Activated CD4-positive, alpha-beta T cell treated with anti-CD3 and anti-CD28 coated beads for 48 hours (primary cell): ENCODE measurements at places on chromosomes 5 and 9.

- no peak for DNase-seq
Measured at GRCh38 chr9:95970317-95970716, 94.8 kb downstream of the ERCC6L2 start.

DNA sequence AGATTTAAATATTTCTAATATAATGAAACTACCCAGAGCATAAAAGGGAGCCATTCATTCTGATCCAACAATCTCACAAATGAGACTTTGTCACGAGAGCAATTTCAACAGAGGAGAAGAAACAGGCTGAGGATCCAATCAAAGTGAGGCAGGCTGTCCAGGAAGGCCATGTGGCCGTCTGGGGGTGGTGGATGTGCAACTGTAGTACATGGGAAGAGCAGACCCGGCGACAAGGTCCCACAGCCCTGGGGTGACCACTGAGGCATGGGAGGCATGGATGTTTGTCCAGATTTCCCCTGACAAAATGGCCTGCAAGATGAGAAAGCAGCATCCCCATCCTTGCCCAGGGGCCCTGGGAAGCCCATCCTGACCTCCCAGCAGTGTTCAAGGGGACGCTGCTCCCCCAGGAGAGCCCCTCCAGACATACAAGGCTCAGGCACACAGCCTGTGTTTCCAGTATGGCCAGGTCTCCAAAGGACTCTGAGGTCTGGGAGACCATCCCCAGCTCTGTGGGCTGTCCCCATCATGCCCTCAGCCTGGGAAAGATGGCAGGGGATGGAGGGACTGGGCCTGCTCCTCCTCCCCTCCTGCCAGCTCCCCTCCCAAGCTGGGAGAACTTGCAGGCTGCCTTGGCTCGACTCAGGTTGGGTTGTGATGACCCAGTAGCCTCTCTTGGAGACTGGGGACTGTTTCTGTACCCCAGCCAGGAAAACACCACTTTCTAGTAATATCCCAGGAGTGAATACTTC lies 27.5 kb upstream of the FCN2 start:
- DNase-seq = no peak

DNA sequence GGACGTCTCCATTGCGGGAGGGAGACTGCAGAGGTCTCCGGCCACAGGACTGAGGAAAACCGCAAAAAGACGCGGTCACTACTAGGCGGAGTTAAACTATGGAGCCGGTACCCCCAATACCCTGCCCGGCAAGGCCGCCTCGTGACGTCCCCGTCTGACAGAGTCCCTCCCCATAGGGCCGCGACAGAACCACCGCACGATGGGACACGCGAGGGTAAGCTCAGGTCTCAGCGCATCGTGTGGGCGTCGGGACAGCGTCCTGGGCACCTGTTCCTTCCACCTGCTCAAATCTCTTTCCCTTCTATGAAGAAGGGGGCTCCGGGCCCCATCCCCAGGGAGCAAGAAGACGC lies 35.2 kb upstream of the GLDC start:
- peak; percentile 87 for DNase-seq

GRCh38 chr5:135236908-135237747 lies 161.9 kb downstream of the MACROH2A1 start:
- no peak for DNase-seq

DNA sequence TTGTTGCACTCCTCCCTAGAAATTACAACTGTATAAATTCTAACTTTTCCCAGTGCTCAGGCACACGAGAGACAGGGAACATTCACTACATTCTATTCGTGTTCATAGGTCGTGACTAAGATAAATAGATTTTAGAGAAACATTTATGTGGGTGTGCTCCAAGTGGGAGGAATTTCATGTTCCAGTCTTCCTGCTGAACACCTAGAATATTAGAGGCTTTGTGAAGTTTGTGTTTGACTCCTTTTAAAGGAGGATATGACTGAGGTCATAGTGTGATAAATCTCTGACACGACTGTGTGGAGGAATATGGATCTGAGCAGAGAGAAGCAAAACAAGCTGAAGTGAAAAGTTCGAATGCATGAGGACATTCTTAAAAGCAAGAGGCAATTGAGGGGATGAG lies 355.3 kb downstream of the ZSWIM6 start:
- DNase-seq = no peak

- no peak for DNase-seq
Measured at GRCh38 chr5:38672059-38672788, 115.8 kb upstream of the LIFR start.

GRCh38 chr9:113876151-113876992 lies at the start of gene ZNF618:
TSS of gene ZNF618 (plus strand) at chr9:113876309. CDS start at chr9:113876381, 72 bp downstream.
- DNase-seq = peak; percentile 31

DNA sequence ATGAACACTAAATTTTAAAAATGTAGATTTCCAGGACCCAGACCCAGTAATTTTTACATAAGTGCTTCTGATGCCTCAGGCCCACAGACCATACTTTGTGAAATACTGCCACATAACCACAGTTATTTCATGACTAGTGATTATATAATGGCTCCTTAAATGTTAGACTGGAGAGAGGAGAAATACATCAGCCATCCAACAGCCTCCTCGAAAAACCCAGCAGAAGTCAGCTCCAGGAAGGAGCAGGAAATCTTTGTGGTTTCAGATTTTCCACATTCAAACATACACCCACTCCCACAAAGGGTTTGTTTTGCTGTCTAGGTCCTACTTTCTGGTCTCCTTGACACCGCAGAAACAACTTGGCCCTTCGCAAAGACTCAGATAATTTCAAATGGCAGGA lies 455.2 kb downstream of the DTWD2 start:
- no peak for DNase-seq

DNA sequence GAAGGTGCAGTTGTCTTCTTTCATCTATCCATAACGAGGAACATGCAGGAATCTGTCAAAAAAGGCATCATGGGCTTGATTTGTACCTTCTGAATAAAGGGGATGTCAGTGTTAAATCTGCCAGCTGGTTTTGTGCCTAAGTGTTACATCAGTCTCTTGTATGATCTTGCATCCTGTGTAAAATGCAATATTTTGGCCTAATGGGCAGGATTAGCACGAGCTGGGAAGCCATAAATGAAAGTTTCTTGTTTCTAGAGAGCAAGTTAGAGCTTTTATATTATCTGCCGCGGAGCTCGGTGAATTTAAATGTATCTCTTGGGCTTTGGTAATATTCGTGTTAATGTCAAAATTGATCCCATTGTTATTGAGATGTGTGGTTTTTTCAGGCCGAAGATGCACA lies 526.1 kb upstream of the WWC1 start:
- DNase-seq = no peak

- peak; percentile 84 for DNase-seq
Measured at GRCh38 chr9:137029058-137029936, 1.3 kb upstream of the ABCA2 start.

- DNase-seq = no peak
Measured at GRCh38 chr5:82375488-82376244, 97.5 kb upstream of the RPS23 start.

GRCh38 chr5:160605266-160605665 lies 183.6 kb downstream of the PTTG1 start:
- no peak for DNase-seq

DNA sequence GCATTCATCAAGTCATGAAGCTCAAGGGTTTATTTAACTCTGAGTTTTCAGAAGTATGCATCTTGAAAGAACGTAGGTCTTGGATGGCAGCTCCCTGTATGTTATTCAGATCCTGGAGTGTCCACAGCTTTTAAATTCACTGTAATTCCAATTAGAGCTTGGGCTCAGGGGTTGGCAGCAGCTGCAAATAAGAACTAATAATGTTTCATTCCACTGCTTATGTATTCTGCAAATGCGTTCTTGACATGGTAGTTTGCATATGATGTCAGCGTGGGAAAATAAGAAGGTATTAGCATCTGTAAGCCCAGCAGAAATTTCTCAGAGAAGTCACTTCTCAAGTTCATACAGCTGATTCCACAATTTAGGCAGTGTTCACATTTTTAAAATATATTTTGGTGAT lies 58.4 kb downstream of the RORB start:
- no peak for DNase-seq

GRCh38 chr9:107862881-107863280 lies 373.3 kb upstream of the KLF4 start:
- no peak for DNase-seq

DNA sequence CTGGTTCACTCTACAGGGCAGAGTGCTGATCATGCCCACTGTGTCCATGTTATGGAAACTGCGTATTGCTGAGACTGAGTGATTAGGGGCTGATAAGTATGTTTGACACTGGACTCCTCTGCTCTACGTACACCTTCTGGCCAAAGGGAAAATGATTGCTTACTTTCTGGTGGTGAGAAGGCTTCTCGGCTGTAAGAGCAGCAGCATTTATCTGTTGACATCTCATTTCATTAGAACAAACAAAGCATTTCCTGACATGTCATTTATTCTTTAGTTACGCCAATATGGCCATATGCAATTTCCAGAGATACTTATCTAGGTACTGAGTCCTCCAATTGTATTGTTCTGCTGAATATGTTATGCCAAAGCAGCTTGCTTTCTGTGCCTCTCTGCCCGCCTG lies 5.6 kb downstream of the FAXDC2 start:
- DNase-seq = no peak

DNA sequence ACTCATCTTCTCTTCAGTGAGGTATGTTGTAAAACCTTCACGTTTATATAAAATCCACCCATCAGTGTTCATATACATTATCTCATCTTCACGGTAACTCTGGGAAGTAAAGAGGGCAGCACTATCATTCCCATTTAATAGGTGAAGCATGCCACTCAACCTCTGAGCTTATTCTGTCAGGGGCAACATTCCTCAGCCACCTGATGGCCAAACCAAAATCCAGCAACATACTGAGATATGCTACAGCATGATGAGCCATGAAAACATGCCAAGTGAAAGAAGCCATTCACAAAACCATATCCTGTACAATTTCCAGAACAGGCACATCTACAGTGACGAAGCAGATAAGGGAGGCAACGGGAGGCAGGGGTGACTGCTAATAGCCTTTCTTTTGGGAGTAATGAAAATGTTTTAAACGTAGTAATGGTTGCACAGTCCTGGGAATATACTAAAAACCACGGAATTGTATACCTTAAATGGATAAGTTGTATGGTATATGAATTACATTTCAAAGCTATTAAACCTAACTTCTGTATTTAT lies 167.4 kb downstream of the TSSK1B start:
- DNase-seq = no peak

DNA sequence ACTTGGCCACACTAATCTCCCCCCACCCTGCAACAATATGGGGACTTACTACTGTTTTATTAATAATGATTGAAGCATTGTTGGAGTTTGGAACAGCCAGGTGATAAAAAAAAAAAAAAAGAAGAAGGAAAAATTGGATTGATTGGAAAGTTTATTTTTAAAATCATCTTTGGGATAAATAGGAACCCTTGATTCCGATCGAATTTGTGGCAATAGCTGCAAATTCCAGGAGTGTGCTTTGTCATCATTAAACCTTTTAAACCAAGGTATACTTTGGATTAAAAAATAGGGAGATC lies 907 bp upstream of the NR2F1 start:
- DNase-seq = no peak

DNA sequence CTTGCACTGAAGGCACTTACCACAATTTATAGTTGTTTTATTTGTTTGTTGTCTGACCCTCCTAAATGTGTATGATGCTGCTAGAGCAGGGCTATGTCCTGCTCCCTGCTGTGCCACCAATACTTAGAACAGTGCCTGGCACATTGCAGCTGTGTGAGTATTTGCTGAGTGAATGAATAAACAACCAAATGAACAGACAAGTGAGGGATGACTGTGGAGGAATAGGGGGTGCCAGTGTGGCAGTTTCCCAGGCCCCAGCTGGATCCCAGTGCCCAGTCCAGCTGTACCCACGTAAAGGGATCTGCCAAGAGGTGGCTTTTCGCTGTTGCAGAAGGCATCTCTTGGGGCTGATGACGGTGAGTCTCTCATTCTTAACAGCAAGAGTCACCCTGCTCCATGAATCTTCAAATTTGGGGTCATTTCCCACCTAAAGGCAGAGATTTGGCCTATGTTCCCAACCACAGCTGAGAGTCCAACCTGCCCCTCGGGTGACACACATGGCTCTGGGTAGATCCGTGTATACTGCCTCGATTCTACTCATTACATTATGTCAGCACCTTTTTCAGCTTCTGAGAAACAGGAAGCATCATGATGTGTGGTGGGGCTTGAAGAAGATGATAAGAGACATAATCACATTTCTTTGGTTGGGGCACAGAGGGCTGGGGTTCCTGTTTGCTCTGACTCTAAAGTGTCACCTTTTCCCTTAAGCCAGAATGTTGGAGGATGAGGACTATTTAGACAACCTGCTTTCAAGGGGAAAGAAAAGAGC lies 14.3 kb downstream of the IL5 start:
- no peak for DNase-seq

GRCh38 chr5:22431406-22431805 lies 421.7 kb downstream of the CDH12 start:
- DNase-seq = no peak

DNA sequence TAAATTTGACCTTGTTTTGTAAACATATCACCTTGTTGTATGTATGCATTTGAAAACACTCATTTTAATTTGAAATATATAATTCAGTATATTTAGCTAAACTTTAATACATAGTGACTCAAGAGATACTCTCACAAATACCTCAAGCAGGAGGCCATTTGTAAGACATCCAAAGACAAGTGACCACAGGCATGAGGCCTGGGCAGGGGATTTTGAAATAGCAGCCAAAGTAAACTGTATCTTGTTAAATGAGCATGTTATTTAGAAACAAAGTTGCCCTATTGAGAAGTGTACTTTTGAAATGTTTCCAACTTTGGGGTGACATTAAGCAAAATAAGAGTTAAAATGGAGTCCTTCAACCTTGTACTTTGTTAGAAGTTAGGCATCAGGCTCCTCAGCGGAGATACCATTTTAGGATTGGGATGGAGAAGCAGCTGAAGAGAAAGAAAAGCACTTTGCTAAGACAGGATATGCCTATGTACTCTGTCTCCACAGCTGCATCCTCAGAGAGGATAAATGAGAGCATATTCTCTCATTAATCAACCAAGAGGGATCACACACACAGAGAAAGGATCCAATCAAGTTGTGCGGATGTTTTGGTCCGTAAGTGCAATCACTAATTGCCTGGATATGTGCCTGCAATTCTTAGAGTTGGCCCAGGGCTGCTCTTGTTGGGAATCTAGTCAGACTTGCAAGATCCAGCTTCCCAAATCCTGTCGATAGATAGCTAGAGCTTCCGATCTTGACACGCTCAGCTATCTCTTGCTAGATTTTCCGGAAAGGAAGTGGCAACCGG lies 157.5 kb upstream of the HAPLN1 start:
- no peak for DNase-seq

GRCh38 chr5:19927170-19927569 lies 60.8 kb downstream of the CDH18 start:
- no peak for DNase-seq

GRCh38 chr5:125134216-125135081 lies 388.0 kb upstream of the ZNF608 start:
- no peak for DNase-seq
